ENCODE measurements at places on chromosomes 6 and 20.

- no peak for DNase-seq
These were observed 18.7 kb downstream of the ASF1A start for GRCh38 chr6:118912646-118913045.

GRCh38 chr20:20487811-20488210 is 119.9 kb downstream of the INSM1 start:
- DNase-seq = peak; percentile 35

GRCh38 chr6:18343741-18344140 is 43.4 kb upstream of the RNF144B start:
- DNase-seq = no peak

DNA sequence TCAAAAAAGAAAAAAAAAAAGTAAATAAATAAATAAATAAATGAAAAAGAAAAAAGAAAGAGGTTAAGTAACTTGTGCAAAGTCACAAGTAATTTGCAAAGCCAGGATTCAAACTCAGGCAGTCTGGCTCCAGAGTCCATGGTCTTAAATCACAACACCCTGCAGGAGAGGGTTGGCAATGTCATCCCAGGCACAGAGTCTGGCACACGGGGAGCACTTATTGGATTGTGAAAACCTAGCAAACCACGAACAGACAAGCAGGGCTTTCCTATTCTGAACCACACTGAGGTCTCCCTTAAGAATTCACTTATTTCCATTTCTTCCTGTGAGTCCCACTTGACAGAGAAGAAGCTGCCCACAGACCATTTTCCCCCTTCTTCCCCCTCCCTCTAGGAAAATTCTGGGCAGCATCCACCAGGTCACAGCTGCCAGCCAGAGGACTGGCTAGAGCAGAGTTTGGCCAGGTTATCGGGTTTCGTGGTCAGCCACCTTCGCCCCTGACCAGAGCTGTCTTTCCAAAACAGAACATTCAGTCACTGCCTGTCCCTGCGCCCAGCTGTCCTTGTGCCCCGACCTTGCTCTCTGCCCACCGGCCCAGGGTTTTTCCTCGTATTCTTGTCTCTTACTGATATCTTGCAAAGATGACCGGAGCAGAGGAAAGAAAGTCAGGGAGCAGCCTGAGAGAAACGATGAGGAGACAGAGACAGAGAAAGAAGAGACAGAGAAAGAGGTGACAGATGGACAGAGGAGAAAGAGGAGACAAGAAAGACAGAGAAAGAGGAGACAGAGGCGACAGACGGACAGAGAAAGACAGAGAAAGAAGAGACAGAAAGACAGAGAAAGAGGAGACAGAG is 106.4 kb upstream of the PTPN1 start:
- no peak for DNase-seq

DNA sequence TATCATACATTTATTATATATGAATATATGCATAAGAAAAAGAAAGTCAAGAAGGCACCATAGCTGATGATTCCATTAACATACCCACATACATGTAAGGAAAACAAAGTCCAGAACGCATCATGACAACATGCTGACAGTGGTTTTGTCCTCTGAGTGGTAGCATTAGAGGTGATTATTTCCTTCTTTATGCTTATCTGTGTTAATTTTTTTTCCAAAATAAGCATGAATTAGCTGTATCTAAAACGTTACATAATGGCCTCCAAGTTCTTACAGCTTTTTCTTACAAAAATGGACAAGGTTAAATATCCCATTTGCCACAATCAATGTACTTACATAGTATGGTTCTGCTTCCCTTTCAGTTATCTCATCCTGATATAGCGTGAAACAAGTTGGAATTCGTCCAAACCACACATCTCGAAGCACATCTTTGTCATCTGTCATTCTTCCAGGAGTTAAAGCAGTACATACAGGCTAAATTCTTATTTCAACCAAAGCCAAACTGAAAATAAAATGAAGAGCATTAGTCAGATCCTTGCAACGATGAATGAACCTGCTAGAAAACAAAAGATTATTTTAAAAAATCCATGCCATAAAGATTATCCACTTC is 9.7 kb downstream of the ATG5 start:
- DNase-seq = no peak

DNA sequence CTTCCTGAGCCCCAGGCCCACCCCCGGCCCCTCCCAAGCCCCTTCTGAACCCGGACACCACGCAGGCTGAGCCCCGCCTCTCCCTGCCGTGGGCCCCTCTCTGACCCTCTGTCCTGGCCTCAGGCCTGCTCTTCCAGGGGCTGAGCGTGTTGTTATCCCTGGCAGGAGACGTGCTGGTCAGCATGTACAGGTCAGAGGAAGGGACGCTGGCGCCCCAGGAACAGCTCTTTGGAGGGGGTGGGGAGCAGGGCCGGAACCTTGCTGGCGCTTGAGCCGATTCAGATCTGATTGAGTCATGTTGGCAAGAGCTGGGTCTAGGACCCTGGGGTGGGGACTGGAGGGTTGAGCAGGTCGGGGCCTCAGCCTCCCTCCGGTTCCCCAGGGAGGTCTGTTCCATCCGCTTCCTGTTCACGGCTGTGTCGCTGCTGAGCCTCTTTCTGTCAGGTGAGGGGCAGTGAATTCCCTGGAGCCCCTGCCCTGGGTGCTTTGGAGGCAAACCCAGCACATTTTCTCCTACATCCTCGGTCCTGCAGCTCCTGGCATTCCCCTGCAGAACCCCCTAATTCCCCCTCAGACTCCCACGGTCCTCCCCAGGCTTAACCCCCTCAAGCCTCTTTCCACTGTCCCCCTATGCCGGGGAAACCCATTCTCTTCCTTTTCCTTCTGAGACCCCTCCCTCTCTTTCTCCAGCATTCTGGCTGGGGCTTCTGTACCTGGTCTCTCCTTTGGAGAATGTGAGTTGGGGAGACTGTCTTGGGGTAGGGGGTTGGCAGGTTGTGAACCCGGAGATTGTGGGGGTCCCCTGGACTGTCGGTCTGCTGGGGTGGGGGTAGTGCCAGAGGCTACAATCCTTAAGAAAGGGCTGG is 2.0 kb downstream of the SPAG4 start:
- peak; percentile 44 for DNase-seq

- DNase-seq = no peak
These were observed 32.3 kb downstream of the KCNQ5 start for GRCh38 chr6:72654071-72654621.

GRCh38 chr20:63702751-63703470 is 4.9 kb downstream of the ARFRP1 start:
- DNase-seq = no peak

DNA sequence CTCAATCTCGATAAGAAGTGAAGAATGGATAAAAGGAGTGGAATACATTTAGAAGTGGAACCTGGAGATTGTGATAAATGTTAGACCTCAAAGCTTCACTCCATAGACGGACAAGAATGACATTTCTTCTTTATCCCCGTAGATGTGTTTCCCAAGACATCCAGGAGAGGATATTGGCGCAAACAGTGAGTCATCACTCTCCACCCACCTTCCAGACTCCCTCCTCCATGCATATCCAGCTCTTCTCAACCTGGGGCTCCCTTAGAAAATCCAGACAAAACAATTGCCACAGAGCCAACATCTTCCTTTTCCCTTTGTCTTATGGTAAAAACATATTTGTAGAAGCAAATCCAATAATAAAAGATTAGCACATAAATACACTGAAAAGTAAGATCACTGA is 586.1 kb downstream of the PTPRT start:
- no peak for DNase-seq

- no peak for DNase-seq
These were observed 407.6 kb downstream of the HTR1B start for GRCh38 chr6:77055711-77056110.

DNA sequence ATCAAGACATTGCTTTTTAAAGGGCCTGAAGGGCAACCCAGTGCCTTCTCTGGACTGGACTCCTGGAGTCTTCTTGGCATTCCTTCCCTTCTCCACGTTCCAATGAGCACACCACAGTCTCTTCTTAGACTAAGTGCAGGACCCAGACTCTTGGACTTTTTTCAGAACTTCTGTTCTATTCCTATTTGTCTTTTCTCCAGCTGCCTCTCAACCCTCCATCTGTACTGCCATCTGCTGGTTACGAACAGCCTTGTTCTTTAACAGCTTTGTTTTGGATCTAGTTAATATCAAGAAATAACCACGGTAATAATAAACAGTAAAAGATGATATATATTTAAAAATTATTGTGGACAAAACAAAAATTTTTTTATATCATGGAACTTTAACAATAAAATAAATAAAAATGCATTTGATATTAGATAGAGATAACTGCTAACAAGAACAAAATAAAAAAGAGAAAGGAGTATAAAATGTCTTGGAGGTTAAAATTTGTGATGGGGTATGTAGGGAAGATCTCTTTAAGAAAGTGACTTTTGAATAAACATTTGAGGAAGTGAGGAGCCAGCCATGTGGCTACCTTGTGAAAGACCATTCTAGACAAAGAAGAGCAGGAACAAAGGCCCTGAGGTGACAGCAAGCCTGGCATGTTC is 105.1 kb upstream of the HCRTR2 start:
- DNase-seq = no peak

GRCh38 chr6:25973923-25974555 is 11.4 kb downstream of the TRIM38 start:
- no peak for DNase-seq

DNA sequence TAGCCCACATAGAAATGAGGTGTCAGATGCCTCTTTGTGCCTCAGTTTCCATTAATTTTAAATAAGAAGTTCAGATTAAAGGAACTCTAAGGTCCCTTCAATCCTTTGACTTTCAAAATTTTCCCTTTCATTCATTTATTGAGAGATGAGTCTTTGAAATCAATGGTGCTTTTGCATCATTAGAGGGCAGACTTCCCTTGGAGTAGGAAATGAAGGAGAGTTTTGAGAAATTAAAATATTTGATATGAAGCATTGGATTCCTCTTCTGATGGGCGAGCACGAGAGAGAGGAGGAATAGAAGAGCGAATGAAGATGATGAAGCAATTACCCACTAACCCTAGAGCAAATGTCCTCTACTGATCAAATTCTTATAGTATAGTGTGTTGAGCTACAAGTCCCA is 105.7 kb downstream of the EDN1 start:
- DNase-seq = no peak

DNA sequence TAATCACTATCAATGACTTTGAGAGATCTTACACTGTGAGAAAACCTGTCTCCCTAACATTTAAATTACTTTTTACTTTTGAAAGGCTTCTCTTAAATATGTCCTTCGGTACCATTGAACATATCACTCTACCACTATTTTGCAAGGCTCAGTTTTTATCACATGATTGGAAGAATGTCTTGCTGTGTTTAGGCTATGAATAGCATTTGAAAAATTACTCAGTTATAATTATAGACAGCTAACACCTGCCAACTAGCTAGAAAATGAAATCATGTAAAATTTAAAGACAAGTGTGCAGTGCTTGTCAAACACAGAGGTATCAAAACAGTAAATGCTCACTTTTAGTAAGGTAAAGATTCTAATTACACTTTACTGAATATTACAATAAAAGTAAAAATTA is 11.0 kb downstream of the SESN1 start:
- no peak for DNase-seq

GRCh38 chr6:158211273-158212055 is 43.3 kb downstream of the GTF2H5 start:
- no peak for DNase-seq

DNA sequence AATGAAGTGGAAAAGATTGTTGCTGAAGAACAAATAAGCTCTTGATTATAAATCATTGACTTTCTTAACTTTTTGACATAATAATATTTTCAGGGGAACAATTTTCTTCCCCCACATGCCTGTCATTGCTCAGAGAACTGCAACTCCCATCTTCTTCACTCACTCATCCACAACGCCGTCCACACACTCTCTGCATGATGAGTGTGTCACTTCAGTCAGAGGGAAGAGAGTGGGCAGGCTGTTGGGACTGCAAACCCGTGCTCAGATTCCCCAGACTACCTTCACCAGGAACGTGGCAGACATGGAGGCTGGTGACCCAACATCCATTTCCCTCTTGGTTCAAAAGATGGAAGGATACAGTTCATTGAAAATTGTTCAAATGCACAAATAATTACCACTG is 650.8 kb downstream of the PRKN start:
- no peak for DNase-seq

DNA sequence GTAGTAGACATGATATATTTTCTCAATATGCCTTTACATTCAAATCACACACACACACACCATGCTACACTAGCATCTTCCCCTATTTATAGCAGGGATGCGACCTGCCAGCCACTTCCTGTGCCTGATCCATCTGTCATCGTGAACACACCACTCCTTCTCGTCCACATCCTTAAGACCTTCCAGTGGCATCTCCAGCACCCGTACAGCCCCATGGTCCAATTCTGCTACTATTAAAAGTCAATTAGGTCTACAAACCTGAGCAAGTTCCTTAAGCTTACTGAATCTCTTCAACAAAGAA is 54.5 kb downstream of the KIF16B start:
- DNase-seq = no peak

- no peak for DNase-seq
These were observed 251.6 kb downstream of the PHF3 start for GRCh38 chr6:63887002-63887751.

DNA sequence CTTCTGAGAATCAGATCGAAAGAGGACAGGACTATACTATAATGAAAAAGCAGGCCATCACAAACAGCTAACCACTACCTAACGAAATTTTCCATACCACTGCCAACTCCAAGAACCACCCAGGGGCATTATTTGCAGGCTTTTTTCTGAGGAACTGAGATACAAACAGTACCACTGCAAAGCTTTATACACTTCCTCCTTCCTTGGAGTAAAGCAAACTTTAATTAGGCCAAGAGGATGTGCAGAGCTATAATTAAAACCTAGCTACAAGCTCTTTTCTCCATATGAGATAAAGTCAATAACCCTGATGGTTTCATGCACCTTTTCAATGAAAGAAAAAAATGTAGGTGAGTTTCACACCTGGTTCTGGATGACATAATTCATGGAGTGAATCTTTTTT is 68.5 kb downstream of the ELOVL5 start:
- no peak for DNase-seq

GRCh38 chr6:137927777-137928218 is 60.7 kb downstream of the TNFAIP3 start:
- DNase-seq = peak; percentile 70

- no peak for DNase-seq
These were observed 451.5 kb upstream of the CITED2 start for GRCh38 chr6:139825935-139826374.

- no peak for DNase-seq
These were observed 72.7 kb upstream of the TCF21 start for GRCh38 chr6:133816171-133816570.

DNA sequence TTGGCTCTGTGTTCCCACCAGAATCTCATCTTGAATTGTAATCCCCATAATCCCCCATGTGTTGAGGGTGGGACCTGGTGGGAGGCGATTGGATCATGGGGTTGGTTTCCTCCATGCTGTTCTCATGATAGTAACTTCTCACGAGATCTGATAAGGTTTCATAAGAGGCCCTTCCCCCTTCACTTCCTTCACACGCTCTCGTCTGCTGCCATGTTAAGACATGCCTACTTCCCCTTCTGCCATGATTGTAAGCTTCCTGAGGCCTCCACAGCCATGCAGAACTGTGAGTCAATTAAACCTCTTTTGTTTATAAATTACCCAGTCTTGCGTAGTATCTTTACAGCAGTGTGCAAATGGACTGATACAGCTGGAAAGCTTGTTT is 90.0 kb downstream of the ELOVL5 start:
- DNase-seq = no peak

GRCh38 chr6:148296771-148297170 is 45.9 kb upstream of the SASH1 start:
- DNase-seq = no peak
